ENCODE measurements at places on chromosomes 4 and X. TPM values are rescaled to one million over a fixed set of nuclear protein-coding genes. Genes with fewer than 3 reads are reported as not detected.

The TMEM271 gene
- not detected for total RNA-seq

The EMCN gene
- total RNA-seq, result not detected

The WWC2 gene
- total RNA-seq, result 15.7 TPM

The DIPK2B gene
- total RNA-seq, result not detected

Data from A549 treated with RU486 at 1 μM for 4 hours (cell line).